ENCODE measurements at places on chromosomes 5 and 9.
A peak's percentile ranks its signal among the peaks of the same experiment; 100 is the strongest.

GRCh38 chr9:131259432-131259898 lies 16.8 kb downstream of the FAM78A start:
- DNase-seq, result no peak

GRCh38 chr9:83199240-83199639 lies 136.3 kb upstream of the RASEF start:
- peak; percentile 48 for DNase-seq

GRCh38 chr9:37034938-37035647 lies 1.0 kb upstream of the PAX5 start:
- DNase-seq, result no peak

- peak; percentile 28 for DNase-seq
Observed at GRCh38 chr9:127397646-127398274, 791 bp downstream of the SLC2A8 start.

GRCh38 chr5:137218471-137218870 lies 280.7 kb downstream of the SPOCK1 start:
- peak; percentile 63 for DNase-seq

GRCh38 chr9:9961934-9962333 lies 650.9 kb downstream of the PTPRD start:
- no peak for DNase-seq

GRCh38 chr5:76371960-76372322 lies 31.1 kb upstream of the IQGAP2 start:
- no peak for DNase-seq

GRCh38 chr9:82598241-82599039 lies 464.5 kb downstream of the RASEF start:
- DNase-seq, result no peak

DNA sequence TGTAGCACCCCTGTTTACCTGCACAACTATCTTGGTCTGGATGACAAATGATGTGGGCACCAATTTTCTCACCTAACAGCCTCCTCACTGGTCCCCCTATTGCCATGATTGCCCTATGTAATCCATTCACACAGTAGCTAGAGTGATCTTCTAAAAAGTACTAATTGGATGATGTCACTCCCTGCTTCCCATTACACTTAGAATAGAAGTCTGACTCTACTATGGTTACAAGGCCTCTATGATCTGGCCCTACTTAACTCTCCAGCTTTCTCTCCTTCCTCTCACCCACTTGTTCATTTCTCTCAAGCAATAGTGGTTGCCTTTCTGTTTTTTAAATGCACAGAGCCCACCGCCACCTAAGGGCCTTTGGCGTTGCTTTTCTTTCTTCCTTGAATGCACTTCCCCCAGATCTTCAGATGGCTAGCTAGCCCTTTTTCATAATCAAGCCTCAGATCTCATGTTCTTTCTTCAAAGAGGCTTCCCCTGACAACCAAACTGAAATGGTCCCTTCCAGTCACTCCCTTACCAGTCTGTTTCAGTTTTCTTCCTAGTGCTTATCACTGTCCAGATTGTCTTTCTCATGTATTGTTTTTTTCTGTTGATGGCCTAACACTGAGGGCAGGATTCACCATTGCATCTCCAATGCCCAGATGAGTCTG lies 8.7 kb downstream of the IGIP start:
- DNase-seq, result no peak

DNA sequence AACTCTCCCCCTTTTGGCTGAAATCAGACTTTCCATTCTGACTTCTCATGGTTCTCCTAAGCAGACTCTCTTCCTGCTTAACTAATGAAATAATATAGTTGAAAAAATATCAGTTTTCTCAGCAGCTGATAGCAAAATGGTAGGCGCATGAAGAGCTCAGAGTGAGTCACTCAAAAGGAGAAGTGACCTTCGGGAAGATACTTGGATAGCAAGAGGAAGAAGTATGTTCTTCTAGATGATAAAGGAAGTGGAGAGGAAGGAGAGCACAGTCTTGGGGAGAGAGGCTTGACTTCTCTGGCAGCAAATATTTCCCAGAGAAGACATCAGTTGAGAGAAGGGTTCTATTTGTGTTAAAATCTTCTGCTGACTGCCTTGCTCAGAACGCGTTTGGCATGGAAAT lies 101.5 kb downstream of the TAF11L14 start:
- no peak for DNase-seq

DNA sequence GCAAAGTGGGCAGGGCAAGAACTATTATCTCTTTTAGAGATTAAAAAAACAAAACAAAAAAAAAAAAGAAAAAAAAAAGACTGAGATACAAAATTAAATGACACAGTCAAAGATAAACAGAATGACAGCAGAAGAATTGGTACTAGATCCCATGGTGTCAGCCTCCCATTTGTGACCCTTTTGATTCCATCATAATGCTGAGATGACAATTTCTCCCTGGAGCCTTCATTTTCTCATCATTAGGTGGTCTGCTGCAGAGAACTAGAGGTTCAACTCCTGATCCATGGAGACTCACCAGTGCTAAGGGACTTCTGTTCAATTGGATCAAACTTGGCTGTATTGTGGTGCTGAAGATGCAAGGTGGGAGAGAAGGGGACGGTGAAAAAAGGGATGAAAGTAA lies 123.5 kb upstream of the SPDL1 start:
- DNase-seq, result no peak

GRCh38 chr5:56853698-56854097 lies 38.3 kb downstream of the MAP3K1 start:
- no peak for DNase-seq

DNA sequence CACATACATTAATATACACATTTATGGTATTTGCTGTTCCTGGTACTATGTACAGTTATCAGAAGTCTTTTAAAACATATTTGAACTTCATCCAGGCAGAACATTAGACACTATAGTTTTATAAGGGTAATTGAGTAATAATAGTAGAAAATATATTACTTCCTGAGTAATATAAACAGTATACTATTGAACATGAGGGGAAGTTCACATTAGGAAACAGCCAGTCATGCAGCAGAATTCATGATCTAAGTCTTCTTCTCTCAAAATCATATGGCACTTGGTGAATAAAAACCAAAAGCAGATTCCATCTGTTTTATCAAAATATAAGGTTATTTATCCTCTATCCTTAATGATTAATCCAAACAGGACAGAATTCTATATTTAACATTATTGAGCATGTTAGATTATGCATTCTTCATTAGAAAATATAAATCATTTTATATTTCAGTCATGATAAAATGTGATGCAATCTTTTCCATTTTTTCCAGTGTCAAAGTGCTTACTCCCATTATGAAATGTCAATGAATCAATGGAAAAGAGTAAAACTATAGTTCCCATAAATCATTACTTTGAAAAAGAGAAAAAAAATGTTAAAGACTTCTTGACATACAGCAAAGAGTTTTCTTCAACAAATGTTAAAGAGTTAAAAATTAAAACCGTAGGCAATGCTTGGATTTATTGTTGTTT lies 584.3 kb upstream of the TUSC1 start:
- peak; percentile 65 for DNase-seq

GRCh38 chr9:34479431-34479866 lies 20.8 kb downstream of the DNAI1 start:
- no peak for DNase-seq

GRCh38 chr9:95689669-95690068 lies 172.9 kb upstream of the PTCH1 start:
- no peak for DNase-seq

DNA sequence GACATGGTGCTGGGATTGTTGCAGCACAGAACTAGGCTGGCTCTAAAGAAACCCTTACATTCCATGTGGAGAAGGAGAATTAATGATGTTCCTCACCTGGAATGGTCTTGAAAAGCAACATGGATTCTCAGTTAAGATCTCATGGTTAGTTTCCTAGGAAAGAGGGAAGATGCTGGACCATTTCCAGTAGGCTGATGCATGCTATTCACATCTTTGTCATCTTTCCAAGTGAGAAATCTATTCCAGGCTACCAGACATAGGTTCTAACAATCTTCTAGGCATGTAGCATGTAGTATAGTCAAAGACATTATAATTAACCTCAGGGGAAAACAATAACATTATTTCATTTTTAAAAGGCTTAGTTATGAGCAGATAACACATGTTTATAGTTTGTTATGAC lies 44.3 kb downstream of the TMEM252 start:
- DNase-seq, result peak; percentile 10

- DNase-seq, result peak; percentile 32
Observed at GRCh38 chr9:131503626-131504465, 1.1 kb downstream of the POMT1 start.

Data from fibroblast of skin of right quadriceps (primary cell).